ENCODE measurements at places on chromosomes 7 and 10. TPM values are rescaled to one million over a fixed set of nuclear protein-coding genes. Genes with fewer than 3 reads are reported as not detected.
A peak's percentile ranks its signal among the peaks of the same experiment; 100 is the strongest.

- H3K4me1 ChIP-seq: no peaks in the 10 kb centered on the region
- H3K27ac ChIP-seq: no peak overlapping the region
- no peak overlapping the region for H3K4me3 ChIP-seq
- no peaks in the 10 kb centered on the region for H3K36me3 ChIP-seq
- no peaks in the 10 kb centered on the region for H3K27me3 ChIP-seq
These were observed 345.1 kb downstream of the ARL4A start for GRCh38 chr7:13032576-13032975.

Gene NFKB2
- total RNA-seq: 42.2 TPM

Gene NEUROG3
- total RNA-seq: not detected

DNA sequence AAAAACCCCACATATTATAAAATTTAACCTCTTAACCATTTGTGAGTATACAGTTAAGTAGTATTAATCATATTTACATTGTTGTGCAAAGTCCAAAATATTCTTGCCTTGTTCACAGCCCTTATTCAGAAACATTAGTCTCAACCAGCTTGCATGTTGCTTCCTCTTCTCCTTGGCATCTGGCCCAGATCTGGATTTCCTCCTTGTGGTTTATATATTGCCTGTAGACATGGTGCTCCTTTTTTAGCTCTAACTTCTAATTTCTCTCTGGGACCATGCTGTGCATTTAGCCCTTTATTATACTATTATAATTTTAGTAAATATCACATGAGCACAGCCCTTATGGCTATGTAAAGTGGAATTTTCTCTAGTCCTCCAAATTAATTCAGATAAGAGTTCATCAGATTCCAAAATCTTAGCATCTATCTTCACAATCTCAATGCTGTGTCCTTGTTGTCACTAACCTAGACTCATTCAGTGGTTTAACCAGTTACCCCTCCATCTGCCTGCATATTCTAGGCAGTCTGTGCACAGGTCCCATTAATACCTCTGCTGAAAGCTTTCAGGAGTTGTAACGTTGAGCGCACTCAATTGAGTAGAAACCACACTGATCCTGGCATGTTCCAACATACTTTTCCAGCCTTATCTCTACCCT is 7.9 kb downstream of the CPED1 start:
- DNase-seq: no peak
- H3K4me1 ChIP-seq: peaks cover 46% of the 10 kb centered on the region
- H3K27me3 ChIP-seq: no peaks in the 10 kb centered on the region

Gene SHTN1
- 8.6 TPM for total RNA-seq

GRCh38 chr7:42457663-42458062 is 220.7 kb upstream of the GLI3 start:
- H3K27me3 ChIP-seq: no peaks in the 10 kb centered on the region
- H3K27ac ChIP-seq: no peak overlapping the region
- no peaks in the 10 kb centered on the region for H3K36me3 ChIP-seq
- peak; percentile 80 for DNase-seq

Gene CRPPA
- 3.6 TPM for total RNA-seq

DNA sequence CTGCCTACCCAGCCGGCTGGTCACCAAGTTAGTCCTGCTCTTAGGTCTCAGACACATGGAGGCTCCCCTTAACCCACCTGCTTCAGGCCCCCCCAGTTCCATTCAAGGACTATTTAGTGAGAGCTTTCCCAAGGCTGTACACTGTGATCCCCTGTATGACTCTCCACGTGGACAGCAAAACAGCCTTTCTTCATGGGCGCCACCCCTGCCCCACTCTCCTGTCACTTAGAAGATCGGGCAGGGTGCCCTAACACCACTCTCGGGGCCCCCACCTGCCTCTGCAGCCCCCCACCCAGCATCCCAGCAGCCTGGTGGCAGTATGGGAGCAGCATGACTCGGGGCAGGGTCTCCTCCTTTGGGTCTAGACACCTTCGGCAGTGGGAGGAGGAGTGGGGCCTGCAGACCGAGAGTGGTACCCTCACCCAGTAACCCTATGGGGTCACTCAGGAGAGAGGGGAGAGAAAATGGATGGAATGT is 116.6 kb downstream of the PTPN20 start:
- H3K27ac ChIP-seq: no peak overlapping the region
- H3K27me3 ChIP-seq: no peaks in the 10 kb centered on the region
- no peaks in the 10 kb centered on the region for H3K36me3 ChIP-seq
- H3K4me3 ChIP-seq: no peak overlapping the region

- H3K4me1 ChIP-seq: no peaks in the 10 kb centered on the region
- H3K36me3 ChIP-seq: no peaks in the 10 kb centered on the region
- no peak overlapping the region for H3K27ac ChIP-seq
- no peak overlapping the region for H3K4me3 ChIP-seq
- no peaks in the 10 kb centered on the region for H3K27me3 ChIP-seq
- no peak for DNase-seq
These were observed 94.0 kb upstream of the TARP start for GRCh38 chr7:38367301-38367890.

Gene FGFR2
- 58.6 TPM for total RNA-seq

GRCh38 chr7:14016950-14017349 is 27.5 kb upstream of the ETV1 start:
- no peaks in the 10 kb centered on the region for H3K4me1 ChIP-seq
- H3K27ac ChIP-seq: no peak overlapping the region
- no peak overlapping the region for H3K4me3 ChIP-seq
- H3K36me3 ChIP-seq: no peaks in the 10 kb centered on the region

All from esophagus muscularis mucosa (tissue), 4 donors.